ENCODE measurements at places on chromosomes 7 and 10. TPM values are rescaled to one million over a fixed set of nuclear protein-coding genes. Genes with fewer than 3 reads are reported as not detected.

Gene TMEM270
- total RNA-seq = 1.7 TPM

Gene RNF32
- not detected for total RNA-seq

DNA sequence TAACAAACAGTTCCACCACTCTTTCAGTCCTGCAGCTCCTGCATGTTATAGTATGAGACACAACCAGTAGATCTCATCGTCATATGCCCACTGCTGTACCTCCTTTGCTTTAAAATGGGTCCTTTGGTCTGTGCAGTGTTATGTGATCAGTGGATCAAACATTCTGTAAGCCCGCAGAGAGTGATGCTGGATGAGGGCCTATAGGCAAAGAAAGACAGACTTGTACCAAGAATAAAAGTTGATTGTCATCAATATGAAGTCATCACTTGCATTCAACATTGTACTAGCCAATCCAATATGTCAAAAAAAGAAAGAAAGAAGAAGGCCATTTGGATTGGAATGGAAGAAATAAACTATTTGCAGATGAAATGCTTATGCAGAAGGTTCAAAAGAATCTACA, 79.8 kb upstream of the PHYHIPL start:
- DNase-seq = no peak

DNA sequence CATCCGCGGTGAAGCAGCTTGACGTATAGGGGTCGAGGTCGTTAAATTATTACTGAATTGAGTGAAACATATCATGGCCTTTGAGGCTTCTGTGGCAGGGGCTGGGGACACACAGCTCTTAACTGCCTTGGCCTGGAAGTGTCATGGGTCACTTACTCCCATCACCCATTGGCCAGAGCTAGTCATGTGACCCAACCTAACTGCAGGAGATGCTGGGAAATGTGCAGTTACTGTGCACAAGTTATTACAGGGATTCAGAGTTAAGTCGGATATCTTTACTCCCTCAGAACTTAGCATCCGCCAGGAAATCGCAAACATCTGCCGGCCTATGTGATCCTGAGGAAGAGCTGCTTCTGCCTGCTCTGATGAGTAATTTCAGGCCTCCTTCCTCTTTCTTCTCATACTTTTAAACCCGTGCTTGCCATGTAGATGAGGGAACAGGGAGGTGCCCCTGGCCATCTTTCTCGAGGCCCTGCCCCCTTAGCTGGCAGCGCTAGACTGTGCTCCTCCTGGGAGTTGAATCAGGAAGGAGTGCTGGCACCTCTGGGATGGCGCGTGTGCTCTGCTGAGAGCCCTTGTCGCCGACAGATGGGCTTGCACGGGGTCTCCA, 203.6 kb downstream of the TCF7L2 start:
- no peak for DNase-seq

- DNase-seq = no peak
Observed at GRCh38 chr7:152615031-152615741, 60.8 kb downstream of the XRCC2 start.

Gene GRM3
- not detected for total RNA-seq

Gene FKBP6
- not detected for total RNA-seq

Gene TIMM23B
- 8.2 TPM for total RNA-seq

Gene TSPAN12
- total RNA-seq = 0.81 TPM

DNA sequence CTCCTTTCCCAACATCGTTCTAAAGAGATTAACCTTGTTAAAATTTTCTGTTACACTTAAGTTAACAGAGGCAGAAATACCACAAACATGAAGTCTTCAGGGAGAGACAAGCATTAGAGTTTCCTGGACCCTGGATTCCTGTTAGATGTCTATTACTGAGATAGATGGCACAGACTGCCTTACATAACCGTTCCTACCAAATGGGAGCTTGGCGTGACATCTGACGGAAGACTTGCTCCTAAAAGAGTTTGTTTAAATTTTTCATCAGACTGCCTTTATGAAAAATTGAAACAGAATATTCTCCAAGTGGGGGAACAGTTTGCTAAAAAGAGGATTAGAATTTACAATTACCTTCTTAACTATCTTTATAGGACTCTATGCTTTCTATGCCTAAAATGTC, 22.7 kb downstream of the ANK3 start:
- DNase-seq = no peak

Gene DNAJB12
- 34.6 TPM for total RNA-seq

DNA sequence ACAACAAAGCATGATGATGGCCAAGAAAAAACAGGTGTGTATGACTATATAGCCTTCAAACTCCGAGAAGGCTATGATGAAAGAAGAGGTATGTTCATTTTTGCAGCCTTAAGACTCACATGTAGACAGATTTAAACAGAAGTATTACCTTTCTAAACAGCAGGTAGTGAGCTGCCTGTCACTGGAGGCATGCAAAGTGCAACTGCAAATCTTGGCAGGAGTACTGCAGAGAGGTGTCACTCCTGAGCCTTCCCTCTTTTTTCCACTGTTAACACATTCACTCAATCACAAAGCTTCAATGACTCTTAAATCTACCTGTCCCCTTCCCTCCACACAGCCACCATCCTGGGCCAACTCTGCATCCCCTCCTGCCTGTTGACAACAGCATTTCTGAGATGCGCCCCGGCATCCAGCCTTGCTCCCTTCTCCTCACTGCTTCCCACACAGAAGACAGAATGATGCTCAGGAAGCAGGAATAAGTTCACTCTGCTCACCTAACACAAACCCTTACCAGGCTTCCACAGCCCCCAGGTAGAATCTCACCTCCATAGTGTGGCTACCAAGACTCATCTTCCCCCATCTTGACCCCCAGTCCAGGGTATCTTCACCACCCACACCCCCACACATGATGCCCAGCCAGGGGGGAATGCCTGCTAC, 161.9 kb upstream of the ZMIZ1 start:
- no peak for DNase-seq

- peak; percentile 47 for DNase-seq
Observed at GRCh38 chr10:50431791-50432190, 180.5 kb upstream of the ASAH2 start.

GRCh38 chr10:11750420-11750819, 8.2 kb downstream of the ECHDC3 start:
- no peak for DNase-seq

Gene WNT2
- total RNA-seq = not detected
